NCI-H524 (cell line): ENCODE measurements at places on chromosomes 4 and X.

DNA sequence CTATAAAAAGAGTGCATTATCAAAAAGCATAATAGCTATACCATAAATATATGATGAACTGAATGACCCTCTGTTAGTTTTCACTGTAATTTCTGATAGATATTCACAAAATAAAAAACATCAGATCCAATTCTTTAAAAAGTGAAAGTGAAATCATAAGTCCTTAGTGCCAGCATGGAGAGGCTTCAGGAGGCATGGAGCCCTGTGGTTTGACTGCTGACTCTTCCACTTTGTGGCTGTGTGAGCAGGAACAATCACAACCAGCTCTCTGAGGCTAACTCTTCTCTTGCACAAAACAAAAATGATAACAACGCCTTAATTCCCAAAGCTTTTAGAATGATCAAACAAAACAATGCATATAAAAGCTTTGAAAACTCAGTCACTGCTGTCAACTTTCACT lies 1143.9 kb downstream of the PDHA2 start:
- DNase-seq, result no peak

GRCh38 chr4:55385201-55385649 lies 10.5 kb upstream of the TMEM165 start:
- DNase-seq, result no peak

DNA sequence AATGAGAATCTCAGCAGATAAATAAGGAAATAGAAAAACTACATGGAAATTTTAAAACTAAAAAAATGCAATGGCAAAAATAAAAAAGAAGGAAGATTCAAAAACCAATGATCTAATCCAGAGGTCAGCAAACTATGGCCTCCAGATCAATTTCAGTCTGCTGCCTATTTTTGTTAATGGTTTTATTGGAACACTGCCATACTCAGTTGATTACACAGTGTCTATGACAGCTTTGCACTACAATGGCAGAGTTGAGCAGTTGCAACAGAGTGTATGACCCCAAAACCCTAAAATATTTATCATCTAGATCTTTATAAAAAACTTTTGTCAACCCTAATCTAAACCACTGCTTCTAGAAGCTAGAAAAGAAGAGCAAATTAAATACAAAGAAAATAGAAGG lies 170.3 kb downstream of the RAB28 start:
- no peak for DNase-seq

GRCh38 chr4:137524725-137525369 lies 7.4 kb downstream of the PCDH18 start:
- DNase-seq, result peak; percentile 69

GRCh38 chr4:40750461-40751258 lies 905 bp downstream of the NSUN7 start:
- no peak for DNase-seq

- no peak for DNase-seq
Observed at GRCh38 chr4:48725414-48725813, 54.7 kb downstream of the FRYL start.

GRCh38 chr4:17966312-17966711 lies 55.2 kb downstream of the LCORL start:
- DNase-seq, result no peak

DNA sequence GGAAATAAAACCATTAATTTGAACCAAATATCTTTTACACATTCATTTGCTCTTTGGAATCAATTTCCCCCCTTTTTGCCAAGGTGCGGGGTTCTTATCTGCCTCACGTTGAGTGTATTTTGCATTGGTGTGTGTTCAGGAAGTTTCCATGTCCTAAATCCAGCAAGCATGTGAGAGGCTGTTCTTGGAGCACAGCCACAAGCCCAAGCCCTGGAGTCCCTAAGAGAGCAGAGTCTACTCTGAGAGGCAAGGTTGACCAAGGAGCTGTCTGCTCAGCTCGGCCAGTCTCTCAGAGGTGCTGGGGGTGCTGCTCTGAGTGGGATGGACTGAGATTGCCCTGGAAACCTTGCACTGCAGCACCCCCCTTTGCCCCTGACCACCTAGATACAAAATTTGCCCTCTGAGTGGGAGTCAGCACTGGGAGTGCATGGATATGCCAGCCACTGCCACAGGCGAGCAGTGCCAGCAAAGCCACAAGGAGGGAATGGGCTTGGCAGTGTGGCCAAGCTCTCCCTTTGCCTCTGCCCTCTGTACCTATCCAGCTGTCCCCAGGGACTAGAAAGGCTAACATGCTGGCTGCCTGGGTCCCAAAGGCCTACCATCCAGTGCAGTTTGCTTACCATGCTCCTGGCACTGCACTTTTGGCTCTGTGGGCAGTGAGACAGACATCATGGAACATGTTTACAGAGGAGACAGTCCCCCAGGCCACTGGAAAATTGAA lies 20.5 kb upstream of the FAM193A start:
- no peak for DNase-seq

DNA sequence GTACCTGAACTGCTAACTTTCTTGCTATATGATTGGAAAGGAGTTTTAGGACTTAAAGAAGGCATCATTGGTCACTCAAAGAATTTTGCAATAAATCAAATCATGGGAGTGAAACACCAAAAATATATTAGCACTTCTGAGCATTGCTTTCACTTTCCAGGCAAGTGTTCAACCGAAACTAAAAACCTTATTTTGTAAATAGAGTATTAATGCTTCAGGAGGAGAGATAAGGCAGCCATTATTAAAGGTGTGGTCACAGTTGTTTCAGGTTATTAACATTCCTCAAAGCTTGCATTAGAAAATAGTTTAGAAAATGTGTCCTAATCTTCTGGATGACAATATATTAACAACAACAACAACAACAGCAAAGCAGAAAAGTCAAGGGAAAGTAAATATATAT lies 92.3 kb upstream of the TLL1 start:
- no peak for DNase-seq

DNA sequence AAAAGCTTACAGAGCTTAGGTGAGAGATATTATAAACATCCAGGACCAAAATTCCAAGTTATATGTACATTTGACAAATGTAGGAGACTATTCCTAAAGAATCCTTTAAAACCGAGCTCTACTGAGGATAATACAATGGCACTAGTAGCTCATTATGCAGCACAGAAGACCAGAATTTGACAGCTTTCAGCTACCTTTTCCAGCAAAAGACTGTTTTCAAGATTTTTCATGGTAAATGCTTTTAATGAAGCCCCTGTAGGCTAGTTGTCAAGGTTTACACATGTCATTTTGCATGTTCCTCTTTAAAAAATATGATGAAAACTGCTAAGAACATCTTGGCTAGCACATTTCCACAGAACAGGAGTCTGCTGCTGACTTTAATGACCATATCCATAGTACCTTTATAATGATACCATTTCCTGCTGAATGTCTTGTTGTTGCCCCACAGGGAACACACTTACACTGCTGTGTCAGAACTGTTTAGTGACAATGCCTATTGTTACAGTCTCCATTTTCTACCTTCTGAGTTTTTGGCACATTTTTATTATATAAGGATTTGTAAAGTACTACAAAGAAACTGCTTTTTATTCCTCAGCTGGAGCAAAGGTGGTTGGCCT lies 1382.3 kb downstream of the RAPGEF2 start:
- DNase-seq, result no peak

GRCh38 chrX:104113222-104113965 lies 1.1 kb downstream of the ZCCHC18 start:
- DNase-seq, result peak; percentile 90

DNA sequence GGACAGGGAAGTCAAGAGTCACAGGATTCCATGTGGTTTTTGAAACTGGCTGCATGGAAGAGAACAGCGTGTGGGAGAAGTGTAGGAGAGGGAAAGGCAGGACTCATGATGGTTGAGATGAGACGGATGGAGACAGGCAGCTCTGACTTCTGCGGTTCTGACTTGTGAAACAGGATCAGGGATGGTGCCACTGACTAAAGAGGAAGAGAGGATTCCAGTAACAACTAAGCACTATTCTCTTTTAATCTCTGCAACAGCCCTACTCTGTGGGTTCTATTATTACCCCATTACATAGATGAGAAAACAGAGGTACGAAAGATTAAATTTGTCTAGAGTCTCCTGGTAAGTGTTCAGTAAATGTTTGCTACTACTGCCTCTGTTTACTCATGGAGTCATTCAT lies 156.3 kb downstream of the CBR4 start:
- DNase-seq, result no peak

GRCh38 chr4:90425893-90426292 lies 298.7 kb downstream of the CCSER1 start:
- DNase-seq, result no peak
